GM12892 (cell line): ENCODE measurements at places on chromosomes 6 and 20.

DNA sequence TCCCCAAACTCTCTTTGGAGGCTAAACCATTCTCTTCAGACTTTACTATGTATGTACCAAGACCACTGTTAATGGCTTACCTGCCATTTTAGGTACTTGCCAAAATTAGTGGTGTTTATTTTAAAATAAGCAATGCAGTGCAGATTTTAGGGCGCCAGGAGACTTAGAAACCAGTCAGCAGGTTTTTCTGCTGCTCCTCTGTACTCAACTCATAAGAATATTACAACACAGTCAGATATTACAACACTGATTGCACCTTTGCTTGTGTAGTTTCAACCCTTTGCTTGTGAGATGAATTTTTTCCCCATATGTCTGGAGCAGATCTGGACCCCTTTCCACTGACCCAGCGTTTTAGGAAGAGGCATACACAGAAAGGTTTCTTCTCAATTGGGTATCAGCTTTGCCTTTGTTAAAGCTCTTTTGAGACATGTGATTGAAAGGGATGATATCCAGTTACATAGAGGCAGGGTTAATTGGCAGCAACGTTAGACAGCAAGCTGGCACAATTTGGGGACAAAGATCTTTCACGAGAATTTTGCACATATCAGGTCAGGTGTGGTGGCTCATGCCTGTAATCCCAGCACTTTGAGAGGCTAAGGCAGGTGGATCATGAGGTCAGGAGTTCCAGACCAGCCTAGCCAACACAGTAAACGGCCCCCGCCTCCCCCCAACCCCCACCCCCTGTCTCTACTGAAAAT lies 6.2 kb downstream of the TTPAL start:
- no peak for DNase-seq

- no peak for DNase-seq
Observed at GRCh38 chr6:160198606-160199211, 59.9 kb downstream of the SLC22A2 start.

DNA sequence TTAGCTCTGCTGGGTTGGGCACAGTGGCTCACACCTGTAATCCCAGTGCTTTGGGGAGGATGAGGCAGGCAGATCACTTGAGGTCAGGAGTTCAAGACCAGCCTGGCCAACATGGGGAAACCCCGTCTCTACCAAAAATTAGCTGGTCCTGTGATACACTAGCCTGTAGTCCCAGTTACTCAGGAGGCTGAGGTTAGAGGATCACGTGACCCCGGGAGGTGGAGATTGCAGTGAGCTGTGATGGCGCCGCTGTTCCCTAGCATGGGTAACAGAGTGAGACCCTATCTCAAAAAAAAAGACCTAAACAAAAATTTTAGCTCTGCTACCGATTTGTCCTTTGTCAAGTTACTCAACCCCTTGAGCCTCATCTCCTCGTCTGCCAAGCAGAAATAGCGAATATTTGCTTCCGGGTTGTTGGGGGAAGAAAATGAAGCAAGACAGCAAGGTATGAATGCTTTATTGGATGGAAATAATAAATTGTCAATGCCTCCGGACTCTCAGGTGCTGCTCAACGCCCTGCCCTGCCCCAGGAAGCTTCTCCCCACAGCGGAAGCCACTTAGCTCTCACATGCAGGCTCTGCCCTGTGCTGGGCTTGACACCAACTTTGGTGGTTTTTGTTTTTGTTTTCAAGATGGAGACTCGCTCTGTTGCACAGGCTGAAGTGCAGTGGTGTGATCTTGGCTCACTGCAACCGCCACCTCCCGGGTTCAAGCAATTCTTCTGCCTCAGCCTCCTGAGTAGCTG lies 24.9 kb upstream of the ITCH start:
- no peak for DNase-seq

DNA sequence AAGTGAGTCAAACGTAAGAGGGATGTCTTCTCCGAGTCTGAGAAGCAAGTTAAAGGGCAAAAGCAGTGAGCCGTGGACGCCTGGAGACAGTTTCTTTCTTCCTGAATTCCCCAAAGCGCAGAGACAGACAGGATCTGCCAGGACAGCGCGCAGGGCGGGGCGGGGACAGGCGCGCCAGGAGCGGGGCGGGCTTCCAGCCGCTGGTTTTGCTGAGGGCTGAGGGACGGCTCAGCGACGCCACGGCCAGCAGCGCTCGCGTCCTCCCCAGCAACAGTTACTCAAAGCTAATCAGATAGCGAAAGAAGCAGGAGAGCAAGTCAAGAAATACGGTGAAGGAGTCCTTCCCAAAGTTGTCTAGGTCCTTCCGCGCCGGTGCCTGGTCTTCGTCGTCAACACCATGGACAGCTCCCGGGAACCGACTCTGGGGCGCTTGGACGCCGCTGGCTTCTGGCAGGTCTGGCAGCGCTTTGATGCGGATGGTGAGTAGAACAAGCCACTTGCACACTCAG lies at the start of gene SCGN:
Gene SCGN, plus strand, starts transcription at position 209 of the 509 bp plus-strand sequence. Its CDS starts 189 bp downstream, at position 398.
- DNase-seq = peak; percentile 5

DNA sequence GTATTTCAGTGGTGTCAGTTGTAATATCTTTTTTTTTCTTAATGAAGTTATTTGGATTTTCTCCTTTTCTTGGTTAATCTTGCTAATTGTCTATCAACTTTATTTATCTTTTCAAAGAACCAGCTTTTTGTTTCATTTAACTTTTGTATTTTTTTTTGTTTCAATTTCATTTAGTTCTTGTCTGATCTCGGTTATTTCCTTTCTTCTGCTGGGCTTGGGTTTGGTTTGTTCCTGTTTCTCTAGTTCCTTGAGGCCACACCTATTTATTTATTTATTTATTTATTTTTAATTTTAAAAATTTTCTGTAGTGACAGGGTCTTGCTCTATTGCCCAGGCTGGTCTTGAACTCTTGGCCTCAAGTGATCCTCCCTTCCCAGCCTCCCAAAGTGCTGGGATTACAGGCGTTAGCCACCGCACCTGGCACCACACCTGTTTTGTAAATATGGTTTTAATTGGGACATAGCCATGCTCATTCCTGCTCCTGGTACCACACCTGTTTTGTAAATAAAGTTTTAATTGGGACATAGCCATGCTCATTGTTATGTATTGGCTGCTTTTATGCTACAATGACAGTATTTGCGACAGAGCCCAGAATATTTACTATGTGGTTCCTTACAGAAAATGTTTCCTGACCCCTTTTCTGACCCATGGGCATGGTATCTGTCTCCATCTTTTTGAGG lies 22.2 kb downstream of the KDM1B start:
- DNase-seq = no peak

- DNase-seq = no peak
Observed at GRCh38 chr20:58099956-58100730, 128.3 kb downstream of the ANKRD60 start.

- no peak for DNase-seq
Observed at GRCh38 chr20:35284992-35285805, 627 bp upstream of the EIF6 start.

DNA sequence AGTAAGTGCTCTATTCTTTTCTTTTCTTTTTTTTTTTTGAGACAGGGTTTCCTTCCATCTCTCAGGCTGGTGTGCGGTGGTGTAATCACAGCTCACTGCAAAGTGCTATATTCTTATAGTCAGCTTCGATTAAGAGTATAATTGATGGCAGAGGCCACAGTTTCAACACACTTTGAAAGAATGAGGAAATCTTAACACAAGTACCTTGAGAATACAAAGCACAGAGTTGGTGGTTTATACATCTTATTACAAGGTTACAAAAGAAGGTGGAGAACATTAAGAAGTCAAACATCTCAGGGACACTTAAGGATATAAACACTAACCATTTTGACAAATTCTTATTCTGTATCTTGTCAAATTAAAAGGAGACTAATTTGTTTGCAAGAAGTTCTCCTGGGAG lies 180.5 kb downstream of the SOD2 start:
- DNase-seq = no peak

GRCh38 chr6:163175301-163175700 lies 239.2 kb upstream of the QKI start:
- no peak for DNase-seq

GRCh38 chr6:16338577-16339264 lies 100.3 kb downstream of the GMPR start:
- no peak for DNase-seq

DNA sequence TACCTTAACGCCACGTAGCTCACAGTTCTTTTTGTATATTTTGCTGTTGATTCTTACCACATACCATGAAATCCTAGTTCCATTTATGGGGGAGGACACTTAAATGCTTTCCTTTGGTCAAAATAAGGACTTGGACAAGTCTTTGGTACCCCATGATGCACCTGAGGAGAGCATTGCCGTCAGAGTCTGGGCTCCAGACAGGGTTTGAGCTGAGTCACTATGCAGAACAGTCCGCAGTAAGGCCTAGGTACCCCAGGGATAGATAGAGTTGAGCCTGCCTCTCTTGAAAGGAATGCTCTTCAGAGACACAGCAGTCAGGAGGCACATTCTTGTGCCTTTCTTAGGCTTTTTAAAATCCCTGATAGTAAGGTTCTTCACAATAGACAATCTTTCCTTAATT lies 6.0 kb downstream of the PARD6B start:
- no peak for DNase-seq

- peak; percentile 14 for DNase-seq
Observed at GRCh38 chr20:45052698-45053429, 48.1 kb downstream of the KCNS1 start.

DNA sequence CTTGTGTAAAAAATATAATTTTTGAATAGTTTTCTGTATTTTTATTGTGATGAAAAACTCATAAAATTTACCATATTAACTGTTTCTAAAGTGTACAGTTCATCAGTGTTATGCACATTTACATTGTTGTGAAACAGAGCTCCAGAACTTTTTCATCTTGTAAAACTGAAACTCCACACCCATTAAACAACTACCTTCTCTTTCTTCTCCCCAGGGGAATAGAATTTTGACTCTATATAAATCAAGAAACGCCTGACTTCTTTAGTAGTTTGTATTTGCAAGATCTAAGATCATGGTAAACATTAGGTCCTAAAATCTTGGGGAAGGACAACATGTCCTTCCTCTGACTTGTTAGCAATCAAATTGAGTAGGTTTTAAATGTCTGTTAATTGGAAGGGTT lies 9.1 kb downstream of the ANKRD66 start:
- DNase-seq = no peak

- no peak for DNase-seq
Observed at GRCh38 chr6:54390362-54390761, 82.1 kb downstream of the TINAG start.

- DNase-seq = no peak
Observed at GRCh38 chr20:63967330-63968135, 2.2 kb downstream of the ZNF512B start.

GRCh38 chr20:3663031-3663701 lies at the start of gene GFRA4:
Gene GFRA4, minus strand, starts transcription at chr20:3663399. Its CDS starts 0 bp downstream, at chr20:3663399.
- no peak for DNase-seq

GRCh38 chr20:24609757-24610156 lies 140.3 kb downstream of the SYNDIG1 start:
- no peak for DNase-seq

- no peak for DNase-seq
Observed at GRCh38 chr6:112660626-112661025, 313.5 kb downstream of the RFPL4B start.

- no peak for DNase-seq
Observed at GRCh38 chr6:140366991-140367390, 992.5 kb upstream of the CITED2 start.

GRCh38 chr6:39666706-39667489 lies 58.3 kb downstream of the KIF6 start:
- no peak for DNase-seq

DNA sequence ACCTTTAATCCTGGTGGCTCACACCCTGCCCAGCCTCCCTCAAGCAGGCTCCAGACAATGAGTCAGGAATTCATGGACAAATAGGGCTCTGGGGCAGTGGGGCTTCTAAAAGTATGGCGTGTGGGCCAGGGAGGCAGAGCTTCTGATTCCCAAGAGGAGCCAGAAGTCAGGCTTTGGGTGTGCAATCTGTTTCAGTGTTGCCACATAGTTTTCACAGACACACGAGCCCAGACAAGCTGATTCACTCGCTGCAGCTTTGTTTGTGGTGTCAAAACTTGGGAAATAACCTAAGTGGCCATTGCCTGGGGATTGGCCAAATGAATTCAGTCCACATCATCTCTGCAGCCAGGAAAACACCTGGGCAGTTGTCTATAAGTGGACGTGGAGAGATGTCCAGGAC lies 9.2 kb downstream of the PEDS1 start:
- DNase-seq = no peak

GRCh38 chr20:51768759-51769517 lies 748 bp upstream of the ATP9A start:
- DNase-seq = no peak

DNA sequence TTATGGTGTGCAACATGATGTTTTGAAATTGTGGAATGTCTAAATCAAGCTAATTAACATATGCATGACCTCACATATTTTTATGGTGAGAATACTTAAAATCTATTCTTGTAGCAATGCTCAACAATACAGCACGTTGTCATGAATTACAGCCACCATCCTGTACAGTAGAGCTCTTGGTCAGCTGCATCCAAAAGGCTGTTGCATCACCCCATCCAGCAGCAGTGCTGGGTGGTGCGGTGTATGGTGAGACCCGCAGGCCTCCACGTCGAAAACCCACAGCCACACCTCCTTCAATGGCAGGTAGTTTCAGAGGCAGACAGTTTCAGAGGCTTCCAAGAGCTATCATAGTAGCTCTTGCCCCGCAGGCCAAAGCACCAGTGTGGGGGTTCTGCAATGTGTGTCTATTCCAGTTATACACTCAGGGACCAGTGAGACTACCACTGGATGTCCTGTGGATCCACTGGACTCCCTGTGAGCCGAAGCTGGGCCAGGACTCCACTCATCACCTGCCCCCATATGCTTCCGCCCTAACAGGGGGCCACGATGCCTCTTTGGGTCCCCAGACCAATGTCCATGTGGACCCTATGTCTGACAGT lies 23.4 kb downstream of the PACSIN1 start:
- DNase-seq = no peak

GRCh38 chr6:13729891-13730290 lies 18.3 kb upstream of the RANBP9 start:
- DNase-seq = no peak

GRCh38 chr6:11033825-11034224 lies 10.3 kb downstream of the ELOVL2 start:
- DNase-seq = no peak

- DNase-seq = no peak
Observed at GRCh38 chr6:54291738-54292137, 16.5 kb upstream of the TINAG start.

- no peak for DNase-seq
Observed at GRCh38 chr6:117818449-117818848, 88.6 kb upstream of the SLC35F1 start.

DNA sequence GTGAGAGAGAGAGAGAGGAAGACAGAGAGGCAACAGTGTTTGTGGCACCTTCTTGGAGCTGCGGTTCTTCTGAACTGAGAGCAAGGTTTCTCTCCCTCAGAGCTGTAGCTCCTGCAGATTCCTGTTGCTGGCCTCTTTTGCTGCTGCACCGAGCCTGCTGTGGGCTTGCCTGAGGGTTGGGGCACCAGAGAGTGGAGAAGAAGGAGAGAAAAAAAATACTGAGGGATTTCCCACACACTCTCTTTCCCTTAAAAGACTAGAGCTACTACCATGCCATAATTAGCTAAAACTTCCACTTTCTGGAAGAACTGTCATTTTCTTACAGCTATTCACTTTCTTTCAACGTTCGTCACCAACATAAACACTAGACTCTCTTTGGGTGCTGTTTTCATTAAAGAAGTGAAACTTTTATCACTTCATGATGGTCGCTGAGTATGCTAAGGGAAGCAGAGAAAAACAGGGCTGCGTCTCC lies 18.2 kb upstream of the ECI2 start:
- no peak for DNase-seq
